Astrocyte (in vitro differentiated cells and primary cell): ENCODE measurements at places on chromosomes 7 and 10.

- no peak for DNase-seq
Measured at GRCh38 chr7:126394406-126394805, 858.3 kb downstream of the GRM8 start.

DNA sequence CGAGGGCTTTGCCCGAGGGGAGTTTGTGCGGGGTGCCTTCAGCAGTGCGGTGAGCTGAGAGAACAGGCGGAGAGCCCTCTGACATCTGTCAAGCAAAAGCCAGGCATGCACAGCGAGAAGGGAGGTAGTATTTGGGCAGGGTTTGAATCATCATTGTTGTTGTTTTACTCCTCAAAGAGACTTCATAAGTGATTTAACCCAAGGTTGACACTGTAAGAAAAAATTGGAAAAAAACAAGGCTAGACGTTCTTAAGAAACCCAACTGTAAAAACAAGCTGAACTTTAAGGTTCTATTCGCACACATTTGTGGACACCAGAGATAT, 1.3 kb downstream of the ADAM22 start:
- no peak for DNase-seq

- DNase-seq: no peak
Measured at GRCh38 chr10:66218289-66218688, 707.5 kb upstream of the LRRTM3 start.

GRCh38 chr10:52959810-52960209, 187.2 kb upstream of the MBL2 start:
- DNase-seq: no peak
